ENCODE measurements at places on chromosomes 6 and 20.
A peak's percentile ranks its signal among the peaks of the same experiment; 100 is the strongest.

- DNase-seq = no peak
Observed at GRCh38 chr20:23872065-23872464, 7.5 kb downstream of the CST5 start.

DNA sequence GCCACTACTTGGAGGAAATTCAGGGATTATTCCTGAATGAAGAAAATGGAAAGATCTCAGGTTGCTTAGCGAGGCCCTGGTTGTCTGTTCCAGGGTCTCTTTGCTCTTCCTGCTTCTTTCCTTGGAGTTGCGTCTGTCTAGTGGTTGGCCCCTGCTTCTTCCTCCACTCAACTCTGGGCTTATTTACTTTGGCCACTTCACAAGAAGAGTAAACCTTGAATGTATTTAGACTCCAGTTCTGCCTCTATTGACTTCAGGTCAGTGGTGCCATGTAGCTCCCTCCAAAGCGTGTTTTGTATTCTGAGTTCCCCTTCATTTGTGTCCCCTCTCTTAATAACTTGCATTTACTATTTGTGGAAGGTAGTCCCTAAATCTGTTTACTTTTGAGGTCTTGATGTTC is 456.5 kb downstream of the UTRN start:
- DNase-seq = no peak

- no peak for DNase-seq
Observed at GRCh38 chr6:88992741-88993552, 29.5 kb upstream of the RNGTT start.

DNA sequence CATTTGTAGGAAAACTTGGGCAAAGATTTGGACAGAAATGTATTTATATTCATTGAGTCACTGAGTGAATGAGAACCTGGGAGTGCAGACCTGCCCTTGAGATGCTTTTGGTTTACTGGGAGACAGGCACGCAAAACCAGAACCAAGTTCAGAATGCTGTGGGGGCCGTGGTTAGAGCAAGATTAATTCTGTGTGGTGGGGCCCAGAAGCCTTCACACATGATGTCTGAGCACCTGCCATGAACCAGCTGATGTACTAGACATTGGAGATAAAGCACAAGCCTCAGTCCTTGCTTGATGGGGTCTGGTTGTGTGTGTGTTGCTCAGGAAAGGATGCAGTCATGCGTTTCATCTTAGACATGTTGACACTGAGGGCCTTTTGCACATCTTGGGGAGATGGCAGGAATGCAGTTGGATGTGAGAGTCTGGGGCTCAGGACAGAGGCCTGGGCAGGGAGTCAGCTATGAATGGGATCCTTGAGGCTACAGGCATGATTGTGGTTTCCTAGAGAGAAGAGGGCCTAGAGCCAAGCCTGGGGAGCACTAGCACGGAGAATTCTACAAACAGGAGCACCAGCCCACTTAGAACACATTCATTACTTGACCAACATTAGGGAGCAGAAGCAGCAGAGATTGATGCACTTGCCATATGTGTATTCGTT is 114.3 kb upstream of the TMEM181 start:
- no peak for DNase-seq

DNA sequence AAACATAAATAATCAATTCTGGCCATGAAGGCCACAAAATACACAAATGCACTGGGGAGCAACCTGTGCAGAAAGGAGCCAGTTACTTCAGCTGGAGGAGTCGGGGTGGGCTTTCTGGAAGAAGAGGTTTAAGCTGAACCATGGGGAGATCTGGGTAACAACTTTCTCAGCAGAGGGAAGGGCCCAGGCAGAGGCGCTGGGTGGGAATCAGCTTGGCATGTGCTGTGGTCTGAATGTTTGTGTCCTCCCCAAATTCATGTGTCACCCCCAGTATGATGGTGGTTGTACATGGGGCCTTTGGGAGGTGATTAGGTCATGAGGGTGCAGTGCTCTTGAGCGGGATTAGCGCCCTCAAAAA is 107.9 kb downstream of the SYCP2 start:
- DNase-seq = no peak

- DNase-seq = no peak
Observed at GRCh38 chr20:35568645-35569044, 26.8 kb downstream of the ERGIC3 start.

- DNase-seq = no peak
Observed at GRCh38 chr6:113289166-113289565, 568.0 kb upstream of the MARCKS start.

- DNase-seq = no peak
Observed at GRCh38 chr20:59413326-59413865, 113.0 kb downstream of the EDN3 start.

- no peak for DNase-seq
Observed at GRCh38 chr20:51914758-51915157, 112.4 kb upstream of the SALL4 start.

DNA sequence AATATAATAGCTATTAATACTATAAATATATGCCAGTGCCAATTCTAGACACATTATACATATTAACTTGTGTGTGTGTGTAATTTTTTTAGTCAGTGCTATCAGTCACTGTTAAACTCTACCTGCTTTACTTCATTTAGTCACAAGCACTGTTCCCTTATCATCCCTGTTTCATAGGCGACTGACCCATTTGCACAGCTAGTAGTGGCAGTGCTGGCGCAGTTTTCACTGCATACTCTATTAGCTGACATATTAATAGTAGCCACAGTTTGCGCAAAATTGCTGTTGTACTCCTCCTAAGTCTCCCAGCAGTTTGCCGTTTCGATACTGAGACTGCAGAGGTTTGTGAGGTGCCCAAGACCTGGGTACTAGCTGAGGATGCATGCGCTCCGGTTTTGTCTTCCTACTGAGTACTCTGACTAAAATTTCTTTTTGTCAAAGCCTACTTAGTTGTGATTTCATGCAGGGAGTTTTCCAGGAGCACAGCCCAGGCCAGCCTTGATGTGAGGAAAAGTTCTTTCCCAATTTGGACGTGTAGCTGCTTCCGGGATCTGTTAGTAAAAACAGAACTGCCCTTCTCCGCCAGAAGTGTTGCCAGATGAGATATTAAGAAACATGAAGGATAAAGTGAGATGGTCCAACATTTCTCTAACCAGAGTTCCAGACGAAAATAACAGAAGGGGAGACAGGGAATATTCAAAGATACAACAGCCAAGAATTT is 5.6 kb downstream of the BAG2 start:
- DNase-seq = no peak

DNA sequence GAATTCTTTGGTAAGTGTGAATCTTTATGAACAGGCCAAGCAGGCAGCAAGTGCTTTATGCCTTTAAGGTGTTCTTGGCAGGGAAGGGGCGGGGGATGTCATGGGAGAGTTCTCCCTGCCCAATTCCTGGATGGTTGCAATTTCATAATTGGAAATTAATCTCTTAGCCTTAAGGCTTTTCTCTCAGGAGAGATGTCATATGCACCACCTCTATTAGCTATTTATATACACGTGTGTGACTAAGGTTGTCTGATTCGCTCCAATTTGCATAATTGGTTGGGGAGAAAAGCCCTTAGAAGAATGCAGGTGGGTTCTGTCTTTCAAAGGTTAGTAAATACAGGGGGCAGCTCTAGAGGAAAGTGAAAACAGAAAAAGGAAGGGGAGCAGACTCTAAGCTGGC is 5.2 kb upstream of the ENPP5 start:
- DNase-seq = no peak

- no peak for DNase-seq
Observed at GRCh38 chr20:58325912-58326311, 16.4 kb downstream of the RAB22A start.

DNA sequence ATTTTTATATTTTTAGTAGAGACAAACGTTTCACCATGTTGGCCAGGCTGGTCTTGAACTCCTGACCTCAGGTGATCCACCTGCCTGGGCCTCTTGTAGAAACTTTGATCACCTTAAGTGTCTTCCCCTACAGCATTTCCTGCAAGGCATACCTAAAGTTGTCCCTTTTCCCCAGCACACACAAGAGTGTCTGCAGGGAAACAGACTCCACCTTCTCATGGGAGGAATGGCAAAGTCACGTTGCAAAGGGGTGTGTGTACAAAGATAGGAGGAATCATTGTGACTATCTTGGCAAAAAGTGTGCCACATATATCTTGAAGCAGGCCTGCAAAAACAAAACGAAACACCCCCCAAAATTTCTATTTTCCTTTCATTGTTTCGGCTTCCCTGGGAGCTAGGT is 160.8 kb upstream of the RNF24 start:
- DNase-seq = no peak

DNA sequence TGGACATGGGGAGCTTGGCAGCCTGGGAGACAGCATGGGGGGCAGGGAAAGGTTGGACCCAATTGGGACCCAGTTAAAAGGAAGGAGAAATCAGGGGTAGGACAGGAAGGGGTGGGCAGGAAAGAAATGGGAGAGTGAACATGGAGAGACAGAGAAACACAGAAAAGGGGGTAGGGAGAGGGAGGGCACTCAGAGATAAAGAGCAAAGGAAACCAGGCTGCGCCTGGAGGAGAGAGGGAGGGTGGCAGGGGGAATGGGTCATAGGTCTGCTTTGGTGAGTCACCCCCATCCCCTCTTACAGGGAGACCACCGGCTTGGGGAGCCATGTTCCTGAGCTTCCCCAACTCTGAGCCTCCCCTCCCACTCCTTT is 46.7 kb downstream of the RAB44 start:
- DNase-seq = no peak

DNA sequence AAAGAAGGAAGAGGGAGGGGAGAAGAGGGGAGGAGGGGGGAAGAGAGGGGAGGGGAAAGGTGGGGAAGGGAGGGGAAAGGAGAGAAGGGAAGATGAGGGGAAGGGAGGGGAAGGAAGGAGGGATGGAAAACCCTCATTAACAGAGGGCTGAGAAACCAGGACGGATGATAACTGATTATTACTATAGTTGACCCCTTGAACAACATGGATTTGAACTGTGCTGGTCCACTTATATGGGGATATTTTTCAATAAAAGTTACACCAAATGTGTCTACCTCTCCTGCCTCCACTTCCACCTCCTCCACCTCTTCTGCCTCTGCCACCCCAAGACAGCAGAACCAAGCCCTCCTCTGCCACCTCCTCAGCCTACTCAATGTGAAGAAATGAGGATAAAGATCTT is 184.1 kb upstream of the ARID1B start:
- DNase-seq = no peak

DNA sequence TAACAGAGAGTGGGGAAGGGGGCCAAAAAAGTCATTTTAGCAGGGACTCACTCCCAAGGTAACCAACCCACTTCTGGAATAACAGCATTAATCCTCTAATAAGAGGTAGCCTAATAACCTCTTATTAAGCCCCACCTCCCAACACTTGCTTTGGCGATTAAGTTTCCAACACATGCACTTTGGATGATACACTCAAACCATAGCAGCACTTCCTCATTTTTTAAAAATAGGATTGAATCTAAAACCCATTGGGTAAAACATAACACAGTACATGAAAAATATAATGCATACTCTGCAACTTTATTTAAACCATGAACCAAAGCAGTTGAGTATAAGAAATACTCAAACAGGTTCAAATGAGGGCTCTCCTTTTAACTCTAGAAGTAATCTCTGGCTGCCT is 318.3 kb downstream of the HACE1 start:
- DNase-seq = no peak

- DNase-seq = no peak
Observed at GRCh38 chr6:2949121-2949520, 22.2 kb downstream of the SERPINB6 start.

DNA sequence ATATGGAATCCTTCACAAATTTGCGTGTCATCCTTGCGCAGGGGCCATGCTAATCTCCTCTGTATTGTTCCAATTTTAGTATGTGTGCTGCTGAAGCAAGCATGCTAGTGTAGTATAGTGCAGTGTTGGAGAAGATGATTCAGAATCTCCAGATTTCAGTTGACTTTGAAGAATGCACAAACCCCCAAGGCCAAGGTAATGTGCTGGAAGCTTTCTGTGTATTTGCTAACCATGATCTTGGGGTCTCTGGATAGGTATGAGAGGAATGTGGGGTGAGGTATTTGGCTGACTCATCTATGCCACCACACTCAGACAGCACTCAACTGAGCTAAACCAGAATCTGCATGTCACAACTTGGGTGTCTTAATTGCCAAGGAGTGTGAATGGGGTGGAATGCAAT is 42.6 kb upstream of the DEK start:
- DNase-seq = no peak

- DNase-seq = no peak
Observed at GRCh38 chr6:137731960-137732616, 135.0 kb upstream of the TNFAIP3 start.

- DNase-seq = no peak
Observed at GRCh38 chr6:148943451-148943850, 196.6 kb downstream of the UST start.

- no peak for DNase-seq
Observed at GRCh38 chr20:51484141-51484815, 58.2 kb downstream of the NFATC2 start.

DNA sequence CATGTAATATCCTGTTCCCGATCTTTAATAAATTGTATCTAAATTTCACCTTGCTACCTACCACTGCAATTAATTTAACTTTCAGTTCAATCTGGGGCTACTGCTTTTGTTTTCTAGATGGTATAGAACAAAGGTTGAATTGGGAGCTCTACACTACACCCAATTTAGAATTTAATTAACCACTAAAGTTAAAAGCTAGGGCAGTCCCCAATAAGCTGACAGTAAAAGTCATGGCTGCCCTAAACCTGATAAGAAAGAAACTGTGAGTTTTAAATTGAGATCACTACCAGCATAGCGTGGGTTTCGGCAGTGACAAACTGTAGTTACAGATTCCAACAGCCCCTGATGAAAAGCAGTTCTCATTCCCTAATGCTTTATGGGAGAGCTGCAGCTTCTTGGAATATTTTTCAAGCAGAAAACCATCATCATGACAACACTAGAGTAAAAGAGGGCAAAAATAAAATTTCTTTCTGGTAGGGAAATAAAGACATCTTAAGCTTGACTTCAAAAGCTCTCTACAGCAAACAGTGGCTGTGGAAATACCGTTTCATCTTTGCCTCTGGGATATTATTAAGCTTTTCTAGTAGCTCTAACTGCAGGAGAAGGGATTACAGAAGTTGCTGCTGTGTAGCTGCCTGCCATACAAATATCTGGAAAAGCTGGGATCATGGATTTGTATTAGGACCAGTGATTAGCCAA is 1372.1 kb downstream of the EPHA7 start:
- DNase-seq = no peak

DNA sequence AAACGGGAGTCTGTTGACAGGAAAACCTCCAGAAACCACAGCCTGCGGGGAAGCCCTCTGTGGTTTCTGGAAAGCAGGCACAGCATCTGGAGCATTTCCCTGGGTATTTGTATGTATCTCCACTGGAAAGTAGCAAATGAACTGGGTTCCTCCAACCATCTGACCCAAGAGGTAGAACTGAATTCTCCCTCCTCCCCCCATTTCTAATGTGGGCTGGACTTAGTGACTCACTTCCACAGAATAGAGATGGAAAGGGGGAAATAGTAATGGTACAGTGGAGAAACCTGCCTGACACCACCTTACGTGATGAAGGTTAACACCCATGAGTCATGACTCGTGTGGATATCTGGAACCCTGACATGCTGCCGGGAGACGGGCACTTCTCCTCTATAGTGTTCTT is 51.9 kb upstream of the XRN2 start:
- DNase-seq = no peak

GRCh38 chr6:43817192-43817591 is 47.2 kb downstream of the VEGFA start:
- peak; percentile 35 for DNase-seq

- DNase-seq = no peak
Observed at GRCh38 chr20:50873585-50873984, 57.7 kb downstream of the ADNP start.

Data from CD4-positive, alpha-beta T cell treated with Interleukin-15 for 1 hour (primary cell).